ENCODE measurements at places on chromosomes 7 and 10. TPM values are rescaled to one million over a fixed set of nuclear protein-coding genes. Genes with fewer than 3 reads are reported as not detected.

SYT15 gene
- 0.59 TPM for total RNA-seq

UNC5B gene
- 0.07 TPM for total RNA-seq

FOXI2 gene
- total RNA-seq, result not detected

BAG3 gene
- 13.4 TPM for total RNA-seq

LIMK1 gene
- 17.8 TPM for total RNA-seq

VWDE gene
- 1.7 TPM for total RNA-seq

TET1 gene
- 1.1 TPM for total RNA-seq

GALNT17 gene
- total RNA-seq, result not detected

LAMB4 gene
- not detected for total RNA-seq

HACD1 gene
- 2.8 TPM for total RNA-seq

CYP3A5 gene
- total RNA-seq, result not detected

FAM24B gene
- total RNA-seq, result 10.6 TPM

OGDHL gene
- total RNA-seq, result 0.40 TPM

VIPR2 gene
- not detected for total RNA-seq

ADIRF gene
- not detected for total RNA-seq

All from activated CD8-positive, alpha-beta T cell treated with anti-CD3 and anti-CD28 coated beads for 36 hours (primary cell).